Non-pigmented ciliary epithelial cell (primary cell): ENCODE measurements at places on chromosomes 1 and 21.

- no peak for DNase-seq
Observed at GRCh38 chr1:42955311-42956063, 3.2 kb downstream of the SLC2A1 start.

DNA sequence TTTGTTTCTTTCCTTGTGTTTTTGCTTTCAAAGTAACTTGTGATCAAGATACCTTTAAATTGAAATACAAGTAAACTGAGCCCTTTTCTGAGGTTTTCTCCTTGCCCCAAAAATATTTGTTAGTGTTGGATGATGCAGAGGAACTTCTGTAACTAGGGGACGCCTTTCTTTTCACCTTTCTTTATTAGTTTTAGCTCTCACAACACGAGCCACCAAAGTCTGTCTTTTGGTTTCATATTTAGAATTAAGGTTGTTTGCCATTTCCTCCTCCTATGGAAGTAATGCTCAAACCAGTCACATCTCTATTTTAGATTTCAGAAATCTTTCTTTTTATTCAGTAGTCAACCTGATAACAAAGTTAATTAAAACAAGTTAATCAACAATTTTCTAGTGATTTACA lies 120.8 kb downstream of the ZP4 start:
- DNase-seq, result no peak

GRCh38 chr21:31923756-31924155 lies 50.9 kb downstream of the HUNK start:
- no peak for DNase-seq

DNA sequence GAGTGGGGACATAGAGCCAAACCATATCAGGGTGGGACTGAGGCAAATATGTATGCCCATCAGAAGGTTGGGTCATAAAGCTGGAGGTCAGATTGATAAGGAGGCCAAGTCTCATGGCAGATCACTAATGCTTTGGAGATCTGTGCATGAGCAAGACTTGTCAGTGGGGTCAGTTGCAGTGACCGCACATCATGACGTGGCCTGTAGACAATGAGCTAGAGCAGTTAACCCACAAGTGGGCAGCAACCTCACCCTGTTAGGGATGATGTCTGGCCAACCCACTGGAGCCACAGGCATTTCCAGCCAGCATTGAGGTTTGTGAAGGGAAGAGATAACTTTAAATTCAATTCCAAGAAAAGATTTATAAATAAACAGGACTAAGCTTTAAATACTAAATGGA lies 66.7 kb downstream of the XCL1 start:
- peak; percentile 62 for DNase-seq
